ENCODE measurements at places on chromosomes 1 and 21.

DNA sequence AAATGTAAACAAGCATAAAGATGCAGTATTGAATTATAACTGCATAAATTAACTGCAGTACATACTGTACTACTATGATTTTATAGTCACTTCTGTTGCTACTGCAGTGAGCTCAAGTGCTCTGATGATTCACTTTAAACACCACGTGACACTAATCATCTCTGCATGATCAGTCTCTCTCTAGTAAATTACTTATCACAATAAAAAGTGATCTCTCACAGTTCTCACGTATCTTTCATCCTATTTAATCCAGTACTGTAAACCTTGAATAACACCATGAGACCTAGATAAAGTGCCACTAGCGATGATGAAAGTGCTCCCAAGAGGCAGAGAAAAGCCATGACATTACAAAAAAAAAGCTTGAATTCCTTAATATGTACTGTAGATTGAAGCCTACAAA lies 1242.0 kb downstream of the AMY1C start:
- no peak for DNase-seq

DNA sequence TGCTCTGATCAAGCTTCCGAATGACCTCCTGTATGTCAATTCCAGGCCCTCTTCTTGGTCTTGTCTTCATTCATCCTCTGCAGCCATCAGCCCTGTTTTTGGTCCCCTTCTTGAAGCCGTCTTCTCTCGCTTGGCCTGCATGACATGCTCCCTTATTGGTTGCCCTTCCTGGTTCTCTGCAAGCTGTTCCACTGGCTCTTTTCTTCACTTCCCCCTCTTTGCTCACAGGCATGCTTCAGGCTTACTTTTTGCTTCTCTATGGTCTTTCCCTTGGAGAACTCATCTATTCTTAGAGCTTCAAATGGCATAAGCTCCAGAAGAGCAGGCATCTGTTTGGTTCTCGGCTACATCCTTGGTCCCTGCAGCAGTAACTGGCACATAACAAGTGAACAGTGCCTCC lies 38.8 kb downstream of the PDPN start:
- DNase-seq, result no peak

GRCh38 chr1:26951821-26952497 lies 8.3 kb downstream of the KDF1 start:
- no peak for DNase-seq

DNA sequence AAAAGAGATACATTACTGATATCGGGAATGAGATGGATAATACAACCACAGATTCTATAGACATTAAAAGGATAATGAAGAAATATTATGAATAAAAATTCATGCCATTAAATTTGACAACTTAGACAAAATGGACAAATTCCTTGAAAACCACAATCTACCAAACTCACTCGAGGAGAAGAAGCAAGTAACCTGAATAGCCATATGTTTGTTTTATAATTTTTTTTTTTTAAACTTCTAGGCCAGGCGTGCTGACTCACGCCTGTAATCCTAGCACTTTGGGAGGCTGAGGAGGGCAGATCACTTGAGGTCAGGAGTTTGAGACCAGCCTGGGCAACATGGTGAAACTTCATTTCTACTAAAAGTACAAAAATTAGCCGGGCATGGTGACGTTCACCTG lies 327.9 kb downstream of the VAV3 start:
- no peak for DNase-seq

DNA sequence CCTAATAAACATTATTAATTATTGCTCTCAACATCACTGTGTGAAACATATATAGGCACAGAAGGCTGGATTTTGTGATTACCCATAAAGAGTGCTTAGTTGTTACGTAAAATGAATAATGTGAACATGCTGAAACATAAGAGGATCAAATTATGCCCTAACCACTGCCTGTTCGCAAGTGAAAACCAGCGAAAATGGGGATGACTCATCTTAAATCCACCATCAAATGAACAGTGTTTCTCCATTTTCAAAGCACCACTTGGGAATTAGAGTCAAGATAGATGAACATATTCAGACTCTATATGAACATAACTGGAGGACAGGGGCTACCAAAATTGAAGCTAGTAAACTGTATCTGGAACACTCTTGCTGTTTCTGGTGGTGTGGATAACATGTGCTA lies 386.2 kb downstream of the HHIPL2 start:
- no peak for DNase-seq
